ENCODE measurements at places on chromosomes 7 and 10. TPM values are rescaled to one million over a fixed set of nuclear protein-coding genes. Genes with fewer than 3 reads are reported as not detected.

Gene HYAL4
- total RNA-seq: 1.3 TPM

Gene OR2A42
- not detected for total RNA-seq

Gene SUN3
- total RNA-seq: not detected

Gene SLC18A3
- total RNA-seq: not detected

Gene DDC
- not detected for total RNA-seq

Gene TYW1B
- 4.8 TPM for total RNA-seq

Gene SPDYE16
- total RNA-seq: not detected

Gene FAM221A
- 1.1 TPM for total RNA-seq

Gene NAT16
- total RNA-seq: not detected

Gene SPDYE11
- total RNA-seq: not detected

Gene MSANTD7
- total RNA-seq: 26.6 TPM

Gene PIK3CG
- total RNA-seq: 0.66 TPM

Gene SNX10
- 0.72 TPM for total RNA-seq

Gene OPALIN
- total RNA-seq: not detected

Gene TCTN3
- total RNA-seq: 45.8 TPM

Gene GRID2IP
- total RNA-seq: not detected

Gene GDF10
- not detected for total RNA-seq

Gene FAM53B
- 8.5 TPM for total RNA-seq

Gene STEAP4
- total RNA-seq: under 0.01 TPM

Gene FAM3C
- 41.1 TPM for total RNA-seq

Gene TSPAN12
- total RNA-seq: 0.44 TPM

Gene PDK4
- total RNA-seq: under 0.01 TPM

Gene SLC29A3
- total RNA-seq: 1.3 TPM

Gene CYP3A4
- total RNA-seq: not detected

Gene INMT
- total RNA-seq: 17.8 TPM

Gene EN2
- total RNA-seq: not detected

Gene PLEKHA8
- 12.7 TPM for total RNA-seq

Gene GLI3
- 5.9 TPM for total RNA-seq

Gene TSC22D4
- total RNA-seq: 35.5 TPM

Gene STEAP1
- total RNA-seq: 56.8 TPM

Gene RAB19
- not detected for total RNA-seq

Gene LIPN
- total RNA-seq: not detected

Gene C7orf33
- not detected for total RNA-seq

Gene NODAL
- not detected for total RNA-seq

Gene WNT8B
- not detected for total RNA-seq

Gene CYP2C19
- not detected for total RNA-seq

Gene PRKG1
- total RNA-seq: 22.9 TPM

Gene PPA1
- total RNA-seq: 256 TPM

Gene PCGF6
- 9.8 TPM for total RNA-seq

Gene ICA1
- 0.88 TPM for total RNA-seq

Gene STRA8
- not detected for total RNA-seq

Gene CDHR1
- total RNA-seq: not detected

Gene ADCY1
- total RNA-seq: 0.29 TPM

Gene LIPJ
- not detected for total RNA-seq

Gene SORBS1
- total RNA-seq: 0.44 TPM

Gene TAS2R40
- total RNA-seq: not detected

Gene SLC26A3
- not detected for total RNA-seq

All from placental pericyte (primary cell).